Activated CD4-positive, CD25-positive, alpha-beta regulatory T cell (primary cell): ENCODE measurements at places on chromosomes 6 and 20.

DNA sequence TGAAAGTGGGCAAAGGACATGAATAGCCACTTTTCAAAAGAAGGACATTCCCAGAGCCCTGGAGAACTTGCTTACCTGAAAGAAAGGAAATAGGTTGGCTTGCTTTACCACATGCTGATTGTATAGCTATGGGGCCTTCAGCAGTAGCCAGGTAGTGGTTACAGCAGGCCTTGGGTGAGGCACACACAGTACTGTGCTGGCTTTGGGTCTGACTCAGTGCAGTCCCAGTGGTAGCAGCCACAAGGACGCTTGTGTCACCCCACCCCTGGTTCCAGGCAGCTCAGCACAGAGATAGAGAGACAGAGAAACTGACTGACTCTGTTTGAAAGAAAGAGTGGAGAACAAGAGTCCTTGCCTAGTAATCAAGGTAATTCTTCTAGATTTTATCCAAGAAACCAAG is 201.0 kb upstream of the EYS start:
- no peak for DNase-seq

DNA sequence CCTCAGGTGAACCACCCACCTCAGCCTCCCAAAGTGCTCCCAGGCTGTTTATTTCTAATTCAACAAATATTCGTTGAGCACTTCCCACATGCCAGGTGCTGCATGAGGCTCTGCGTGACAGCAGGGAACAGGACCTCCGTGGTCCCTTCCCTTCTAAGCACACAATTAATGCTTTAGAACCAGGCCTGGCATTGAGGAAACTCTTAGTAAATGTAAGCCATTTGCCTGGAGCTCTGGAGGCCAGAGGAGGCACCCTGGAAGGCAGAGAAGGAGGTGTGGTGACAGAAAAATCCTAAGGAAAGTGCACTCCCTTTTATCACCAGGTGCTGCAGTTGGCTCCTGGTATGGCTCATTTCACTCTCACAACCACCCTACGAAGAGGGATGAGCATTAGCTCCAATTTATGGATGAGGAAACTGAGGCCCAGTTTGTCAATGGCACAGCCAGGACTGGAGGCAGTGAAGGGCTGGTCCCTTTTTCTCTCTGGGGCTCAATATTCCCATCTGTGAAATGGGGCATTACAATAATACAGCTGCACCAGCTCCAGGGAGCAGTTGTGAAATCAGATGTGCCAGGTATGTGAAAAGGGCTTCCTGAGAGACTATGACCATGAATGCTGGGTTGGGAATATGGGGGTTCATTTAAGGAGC is 8.1 kb upstream of the ID1 start:
- DNase-seq = no peak

DNA sequence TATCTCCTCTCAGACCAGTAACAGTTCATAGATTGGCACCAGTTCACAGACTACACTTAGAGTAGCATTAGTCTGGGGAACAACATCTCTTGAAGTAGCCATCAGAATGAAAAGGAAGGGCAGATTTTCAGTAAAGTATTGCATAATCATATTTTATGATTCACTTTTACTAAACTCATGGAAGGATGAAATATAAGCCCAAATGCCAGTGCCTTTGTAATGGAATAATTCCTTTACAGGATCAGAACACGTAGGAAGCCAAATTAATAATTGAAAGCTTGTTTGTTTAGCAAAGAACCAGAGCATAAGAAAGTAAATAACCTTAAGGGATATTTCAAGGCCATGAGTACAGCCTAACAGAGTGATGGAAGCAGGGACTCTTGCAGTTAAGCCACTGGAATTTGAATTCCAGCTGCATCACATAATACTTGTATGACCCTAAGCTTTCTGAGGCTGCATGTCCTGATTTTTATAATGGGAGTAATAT is 11.4 kb upstream of the LOC128125822 start:
- DNase-seq = no peak

DNA sequence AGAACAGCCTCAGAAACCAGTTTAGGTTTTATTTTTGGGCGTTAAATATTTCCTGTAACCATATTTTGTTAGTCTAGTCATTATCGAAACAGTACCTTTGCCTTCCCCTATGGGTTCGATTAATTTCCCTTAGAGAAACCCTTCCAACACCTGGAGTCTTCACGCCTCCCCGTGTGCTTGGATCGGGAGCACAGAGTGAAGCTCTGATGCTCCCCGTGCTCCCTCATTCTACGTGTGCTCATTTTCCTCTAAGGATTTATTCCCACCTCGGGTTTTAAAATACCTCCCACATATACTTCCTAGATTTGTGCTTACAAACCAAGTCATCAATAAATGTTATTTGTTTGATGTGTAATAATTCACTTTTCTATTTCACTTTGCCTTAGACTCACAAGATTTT is 142.4 kb downstream of the TTLL2 start:
- no peak for DNase-seq

- no peak for DNase-seq
Measured at GRCh38 chr20:15867899-15868298, 705.3 kb downstream of the KIF16B start.

- DNase-seq = no peak
Measured at GRCh38 chr20:17822540-17823408, 123.0 kb downstream of the BANF2 start.

DNA sequence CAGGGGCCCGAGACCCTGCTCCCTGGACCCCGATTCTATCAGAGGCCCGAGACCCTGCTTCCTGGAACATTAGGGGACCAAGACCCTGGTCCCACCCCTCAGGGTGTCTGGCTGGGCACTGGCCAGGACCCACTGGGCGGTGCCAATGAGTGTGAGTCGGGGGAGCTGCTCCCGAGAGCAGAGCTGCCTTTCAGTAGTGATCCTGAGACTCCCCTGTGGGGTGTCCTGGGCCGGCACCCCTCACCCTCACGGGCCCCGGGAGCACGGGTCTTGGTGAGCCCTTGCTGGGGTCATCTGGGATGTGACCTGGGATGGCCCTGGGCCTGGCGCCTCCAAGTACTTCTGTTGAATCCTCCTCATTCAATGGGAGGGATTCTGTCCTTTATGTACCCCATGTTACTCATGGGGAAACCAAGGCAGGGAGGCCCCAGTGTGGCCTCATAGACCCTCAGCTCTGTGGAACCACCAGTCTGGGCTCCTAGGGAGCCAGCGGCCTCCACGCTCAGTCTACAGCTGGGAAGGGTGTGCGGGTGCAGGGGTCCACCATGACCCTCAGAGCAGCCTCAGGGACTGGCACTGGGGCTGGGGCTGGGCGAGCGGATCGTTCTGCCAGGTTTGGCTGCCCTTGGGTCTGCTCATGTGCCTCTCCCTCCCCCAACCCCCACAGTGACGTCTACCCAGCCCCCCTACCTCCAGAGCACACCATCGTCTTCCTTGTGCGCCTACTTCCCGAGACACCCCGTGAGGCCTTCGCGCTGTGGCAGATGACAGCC is 25.6 kb downstream of the COL20A1 start:
- no peak for DNase-seq

GRCh38 chr6:32110632-32111031 is 1.5 kb upstream of the TNXB start:
- DNase-seq = no peak
